ENCODE measurements at places on chromosomes 3 and 15.

DNA sequence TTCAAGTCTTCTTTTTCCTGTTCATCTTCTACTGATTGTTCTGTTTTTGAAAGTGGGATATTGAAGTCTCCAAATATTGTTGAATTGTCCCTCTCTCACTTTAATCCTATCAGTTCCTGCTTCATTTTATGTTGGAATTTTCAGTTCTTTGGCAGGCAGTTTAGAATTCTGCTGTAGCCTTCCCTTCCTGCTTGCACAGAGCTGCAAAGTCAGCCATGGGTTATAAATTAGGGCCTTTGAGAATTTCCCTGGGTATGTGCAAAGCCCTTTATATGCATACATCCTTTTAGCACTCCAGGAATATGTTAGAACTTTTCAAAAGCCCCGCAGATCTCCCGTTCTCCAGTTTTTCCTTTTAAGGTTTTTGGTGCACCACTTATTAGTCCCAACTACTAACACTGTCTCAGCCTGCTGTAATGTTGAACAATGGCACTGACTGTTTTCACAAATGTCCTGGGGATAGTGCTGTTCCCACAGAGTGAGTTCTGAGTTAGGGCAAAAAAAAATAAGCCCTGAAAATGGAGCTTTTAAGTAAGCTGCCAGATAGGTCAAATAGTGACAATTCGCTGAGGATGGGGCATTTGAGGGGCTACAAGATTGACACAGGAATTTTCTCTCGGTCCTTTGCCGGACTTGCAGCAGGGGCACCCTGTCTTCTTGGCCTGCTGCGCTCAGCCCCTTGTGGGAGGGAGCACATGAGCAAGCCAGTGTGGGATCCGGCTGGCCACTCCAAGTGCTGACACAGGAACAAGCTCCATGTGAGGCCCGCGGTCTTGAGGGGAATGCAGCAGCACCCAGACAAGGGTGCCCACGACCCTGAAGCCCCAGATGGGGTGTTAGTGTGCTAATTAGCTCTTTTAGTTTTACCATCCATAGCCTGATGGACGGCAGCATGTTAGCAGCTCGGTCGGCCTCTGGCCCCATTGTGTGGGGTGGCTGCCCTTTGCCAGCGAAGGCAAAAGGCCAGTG lies 96.0 kb downstream of the VPS8 start:
- DNase-seq, result peak; percentile 66

- no peak for DNase-seq
Observed at GRCh38 chr3:41348401-41348800, 149.1 kb downstream of the CTNNB1 start.

DNA sequence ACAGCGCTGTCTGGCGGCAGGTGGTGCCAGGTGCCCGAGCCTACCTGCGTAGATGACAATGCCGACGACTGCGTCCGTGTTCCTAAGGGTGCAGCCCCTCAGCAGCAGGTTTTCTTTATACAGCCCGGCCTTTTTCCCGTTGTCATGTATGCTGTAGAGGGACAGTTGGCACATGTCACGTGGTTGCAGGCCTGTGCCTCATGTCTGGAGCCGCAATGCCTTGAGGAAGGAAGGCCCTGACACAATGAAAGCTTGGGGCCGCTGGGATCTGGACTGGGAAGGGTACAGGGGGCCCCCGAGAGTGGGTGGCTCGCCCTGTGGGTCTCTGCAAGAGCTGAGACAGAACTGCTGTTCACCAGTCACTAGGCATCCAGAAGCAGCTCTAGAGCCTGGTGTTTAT lies 136.0 kb downstream of the ATP10A start:
- peak; percentile 30 for DNase-seq

DNA sequence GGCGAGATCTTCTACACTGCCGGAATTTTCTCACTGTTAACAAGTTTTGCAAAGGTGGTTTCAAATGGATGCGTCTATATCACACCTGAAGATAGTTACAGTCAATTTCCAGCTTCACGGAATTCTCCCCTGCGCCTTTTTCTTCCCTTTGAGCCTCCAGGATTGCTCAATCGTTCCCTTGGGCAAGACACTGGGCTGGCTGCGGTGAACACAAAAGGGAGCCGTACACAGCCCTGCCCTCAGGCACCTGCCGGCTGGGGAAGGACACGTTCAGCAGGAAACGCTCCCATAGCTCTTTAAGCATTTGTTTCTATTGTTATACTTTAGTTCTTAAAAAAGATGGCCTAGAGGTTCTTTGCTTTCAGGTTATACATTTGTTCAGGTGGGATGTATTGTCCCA lies 85.7 kb downstream of the C3orf70 start:
- DNase-seq, result no peak

DNA sequence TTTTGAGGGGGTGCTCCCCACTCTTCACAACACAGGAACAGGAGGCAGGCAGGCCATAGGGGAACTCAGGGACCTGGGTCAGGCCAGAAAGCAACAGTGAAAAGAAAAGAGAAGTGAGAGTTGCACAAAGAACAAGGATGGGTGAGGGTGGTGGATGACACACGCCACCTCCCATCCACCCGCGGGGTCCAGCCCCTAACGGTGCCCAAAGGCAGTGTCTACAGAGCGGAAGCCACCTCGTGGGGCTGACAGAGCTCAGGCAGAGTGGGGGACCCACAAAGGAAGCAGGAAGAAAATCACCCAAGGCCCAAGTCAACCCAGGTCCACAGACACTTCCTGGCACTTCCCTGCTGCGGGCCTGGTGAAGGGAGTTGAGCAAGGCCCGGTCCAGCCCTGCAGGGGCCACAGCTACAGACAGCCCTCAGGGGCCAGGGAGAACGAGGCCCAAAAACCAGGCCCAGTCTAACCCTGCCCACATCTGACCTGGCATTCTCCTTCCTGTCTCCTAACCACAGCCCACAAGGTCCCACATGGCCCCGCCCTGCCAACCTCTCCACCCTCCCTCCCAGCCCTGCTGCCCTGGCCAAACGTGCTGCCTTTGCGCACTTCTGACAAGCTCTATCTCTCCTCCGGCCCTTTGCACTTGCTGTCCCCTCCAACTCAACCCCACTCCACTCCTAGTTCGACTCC lies 5.9 kb downstream of the NUP210 start:
- DNase-seq, result no peak

- no peak for DNase-seq
Observed at GRCh38 chr3:13600950-13601691, 52.2 kb downstream of the FBLN2 start.

GRCh38 chr3:99647081-99647480 lies 8.7 kb downstream of the COL8A1 start:
- no peak for DNase-seq

DNA sequence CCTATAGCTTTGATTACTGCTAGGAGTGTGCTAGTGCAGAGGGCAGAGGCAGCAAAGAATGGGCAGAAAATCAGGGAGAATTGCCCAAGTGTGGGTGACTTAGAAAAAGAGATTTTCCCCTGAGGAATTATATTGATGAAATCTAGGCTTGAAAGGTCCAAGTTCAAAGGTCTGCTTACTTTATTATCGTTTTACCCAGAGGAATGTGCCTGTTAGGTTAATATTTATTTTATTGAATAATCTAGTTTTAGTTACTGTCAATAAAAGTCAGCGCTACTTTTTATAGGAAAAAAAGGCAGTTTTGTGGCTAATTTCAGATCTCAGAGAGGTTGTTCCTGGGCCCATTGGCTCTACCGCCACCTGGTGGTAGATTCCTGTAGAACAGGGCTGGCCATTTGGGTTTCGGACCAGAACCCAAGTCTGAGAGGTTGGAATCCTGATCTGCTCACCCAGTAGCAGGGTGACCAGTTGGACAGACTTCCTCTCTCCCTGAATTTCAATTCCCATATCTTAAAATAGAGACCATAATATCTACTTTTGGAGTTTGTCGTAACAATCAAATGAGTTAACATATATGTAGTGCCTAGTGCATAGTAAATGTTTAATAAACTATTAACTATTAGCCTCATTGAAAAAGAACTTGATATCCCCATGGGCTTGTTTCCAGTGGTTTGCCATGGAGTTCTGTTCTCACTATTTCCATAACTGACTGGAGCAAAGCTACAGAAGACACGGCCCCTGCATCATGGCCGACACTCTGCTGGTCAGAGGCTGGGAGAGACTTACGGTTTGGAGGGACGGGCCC lies 62.7 kb upstream of the ZNF148 start:
- DNase-seq, result peak; percentile 76

Measured in sciatic nerve (tissue), 2 donors.